ENCODE measurements at places on chromosomes 16 and 17.

- no peak for DNase-seq
These were observed at the start of gene MPRIP for GRCh38 chr17:17042384-17042736. Gene MPRIP (plus strand): TSS chr17:17042457. CDS start chr17:17042849, 392 bp downstream.

- DNase-seq, result no peak
These were observed 17.8 kb downstream of the ZSCAN32 start for GRCh38 chr16:3383045-3383448.

GRCh38 chr17:69900829-69901228 is 174.2 kb upstream of the KCNJ16 start:
- DNase-seq, result no peak

DNA sequence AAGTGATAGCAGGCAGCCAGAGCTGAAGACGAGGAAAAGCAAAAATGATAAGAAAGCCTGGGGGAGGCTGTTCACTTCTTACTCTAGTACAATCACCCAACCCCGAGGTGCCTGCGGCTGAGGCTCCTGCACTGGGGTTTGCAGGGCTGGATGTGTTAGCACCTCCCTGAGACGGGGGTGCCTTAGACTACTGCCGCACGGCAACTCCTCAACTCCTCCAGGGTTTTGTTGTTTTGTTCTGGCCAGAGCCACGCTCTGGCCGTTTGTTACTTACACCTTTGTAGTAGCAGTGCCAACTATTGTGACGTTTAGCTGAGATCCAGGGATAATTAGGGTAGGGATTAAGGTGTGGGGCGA is 51.5 kb downstream of the LDHD start:
- no peak for DNase-seq

GRCh38 chr16:46961373-46962353 is 11.8 kb downstream of the DNAJA2 start:
- DNase-seq, result no peak

- peak; percentile 26 for DNase-seq
These were observed 23.4 kb upstream of the AXIN2 start for GRCh38 chr17:65584604-65585521.

DNA sequence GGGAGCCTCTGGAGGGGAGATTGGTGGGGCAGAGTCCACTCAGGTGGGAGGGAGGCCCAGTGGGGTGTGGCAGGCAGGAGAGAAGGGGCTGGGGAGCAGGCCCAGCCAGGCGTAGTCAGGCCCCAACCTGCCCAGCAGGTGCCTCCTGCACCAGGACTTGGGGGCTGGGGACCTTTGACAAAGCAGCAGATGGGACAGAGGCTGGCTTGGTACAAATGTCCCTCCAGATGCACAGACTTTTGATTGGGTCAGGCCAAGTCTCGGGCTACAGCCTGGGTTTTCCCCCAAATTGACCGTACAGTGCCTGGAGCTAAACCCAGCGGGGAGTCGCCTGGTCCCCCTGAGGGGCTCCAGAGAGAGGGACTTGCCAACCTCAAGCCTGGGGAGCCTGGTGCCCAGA is 411 bp downstream of the GGT6 start:
- DNase-seq, result no peak

GRCh38 chr17:7097940-7098339 is 16.7 kb downstream of the ASGR2 start:
- DNase-seq, result no peak

DNA sequence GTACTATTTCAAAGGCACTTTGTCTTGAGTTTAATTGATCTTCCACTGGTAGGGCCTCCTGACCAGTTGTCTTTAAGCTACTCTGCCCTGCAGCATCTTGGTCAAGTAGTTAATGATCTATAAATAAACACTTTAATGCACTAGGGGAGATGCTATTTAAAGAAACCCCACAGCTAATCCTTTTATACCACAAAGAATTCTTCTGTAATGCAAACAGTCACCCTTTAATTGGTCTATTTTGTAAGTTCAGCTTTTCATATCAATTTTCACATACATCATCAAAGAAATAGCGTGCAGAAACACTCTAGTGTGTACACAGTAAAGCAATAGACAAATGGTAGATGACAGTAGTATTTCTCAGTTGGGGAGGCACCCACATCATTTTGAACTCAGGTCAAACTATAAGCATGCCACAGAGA is 70.3 kb downstream of the PMP22 start:
- no peak for DNase-seq

- no peak for DNase-seq
These were observed 327.9 kb upstream of the SOX9 start for GRCh38 chr17:71792966-71793365.

- DNase-seq, result no peak
These were observed 344.9 kb downstream of the CPPED1 start for GRCh38 chr16:12458591-12459358.

DNA sequence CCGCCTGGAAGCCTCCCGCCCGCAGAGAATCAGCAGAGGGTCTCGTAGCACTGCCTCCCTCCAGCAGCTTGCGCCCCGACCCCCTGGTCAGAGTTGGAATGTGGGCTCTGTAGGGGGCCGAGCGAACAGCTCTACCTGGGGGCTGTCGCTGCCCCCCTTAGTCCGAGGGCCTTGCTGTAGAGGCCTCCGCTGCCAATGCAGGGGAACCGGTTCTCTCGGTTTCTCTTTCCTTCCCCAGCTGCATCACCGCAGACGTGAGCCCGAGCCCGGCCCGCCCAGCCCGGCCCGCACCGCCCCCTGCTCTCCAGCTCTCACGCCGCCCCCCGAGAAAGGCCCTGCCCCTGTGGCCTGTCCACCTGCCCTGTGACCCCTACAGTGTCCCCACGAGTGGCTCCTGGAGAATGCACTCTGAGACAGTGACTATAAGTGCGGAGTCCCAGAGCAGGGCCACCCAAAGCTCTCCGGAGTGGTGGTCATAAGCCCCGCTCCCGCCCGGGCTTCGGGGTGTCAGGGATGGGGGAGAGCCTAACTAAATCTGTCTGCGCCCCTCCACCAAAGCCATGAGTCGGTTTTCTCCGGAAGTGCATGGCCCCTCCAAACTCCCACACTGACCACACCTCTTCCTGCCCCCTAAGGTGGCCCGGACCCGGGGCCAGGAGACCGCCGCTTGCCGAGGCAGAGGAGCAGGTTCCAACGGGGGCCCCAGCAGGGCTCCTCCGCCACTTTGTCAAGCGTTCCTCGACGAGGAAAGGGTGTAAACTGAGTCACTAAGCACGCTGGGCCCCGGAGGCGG is 1.7 kb downstream of the ARHGAP27 start:
- no peak for DNase-seq

- DNase-seq, result no peak
These were observed 14.4 kb downstream of the ELAC2 start for GRCh38 chr17:13003454-13003851.

DNA sequence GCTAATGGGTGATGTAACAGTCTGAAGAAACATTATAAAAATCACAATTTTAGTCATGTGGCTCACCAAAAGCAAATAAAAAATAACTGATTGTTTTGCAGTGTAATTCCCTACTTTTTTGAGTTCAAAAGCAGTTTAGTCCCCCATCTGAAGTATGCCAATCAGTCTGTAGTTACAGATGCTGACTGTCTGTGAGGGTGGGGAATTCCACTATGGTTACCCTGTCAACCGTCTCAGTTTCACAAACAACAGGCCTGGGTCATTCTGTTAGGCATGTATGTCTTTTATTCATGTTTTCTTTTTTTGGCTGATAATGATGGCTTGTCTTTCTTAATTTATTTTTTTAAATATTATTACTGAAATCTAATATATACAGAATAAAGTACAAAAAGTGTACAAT is 69.3 kb downstream of the STXBP4 start:
- no peak for DNase-seq

DNA sequence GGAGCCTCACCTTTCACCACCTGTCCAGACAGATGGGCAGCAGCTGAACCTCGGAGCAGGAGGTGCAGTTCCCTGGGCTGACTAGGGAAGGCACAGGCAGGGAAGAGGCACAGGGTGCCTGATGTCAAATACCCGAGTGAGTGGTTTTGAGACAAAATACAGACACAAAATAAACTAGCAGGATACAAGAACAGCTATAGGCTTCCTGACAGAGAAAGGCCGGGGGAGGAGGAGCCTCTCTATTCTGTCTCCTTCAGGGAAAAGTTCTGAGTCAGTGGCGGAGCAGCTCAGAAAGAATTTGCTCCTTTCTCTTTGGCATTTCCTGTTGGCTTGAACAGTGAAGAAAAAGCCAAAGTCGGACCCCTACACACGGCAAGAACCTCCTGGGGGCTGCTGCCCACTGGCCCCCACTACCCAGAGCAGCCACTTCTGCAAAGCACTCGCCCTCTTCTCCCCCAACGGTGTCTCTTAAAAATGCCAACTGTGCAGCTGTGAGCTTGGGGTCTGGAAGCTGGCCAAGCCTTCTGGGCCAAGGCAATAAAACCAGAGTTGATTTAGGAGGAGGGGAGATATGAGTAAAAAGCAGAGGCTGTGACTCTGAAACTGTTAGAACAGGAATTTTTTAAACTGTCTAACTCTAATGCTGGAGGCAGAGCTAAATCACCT is 14.4 kb upstream of the FAAP100 start:
- DNase-seq, result peak; percentile 82

- DNase-seq, result no peak
These were observed 207.0 kb upstream of the IRX3 start for GRCh38 chr16:54493594-54493993.

- DNase-seq, result no peak
These were observed 17.6 kb downstream of the RCVRN start for GRCh38 chr17:9887508-9887907.

GRCh38 chr17:75587675-75588595 is at the start of gene MYO15B:
Gene MYO15B (plus strand): TSS chr17:75587800. CDS start chr17:75588058, 258 bp downstream.
- DNase-seq, result peak; percentile 63

DNA sequence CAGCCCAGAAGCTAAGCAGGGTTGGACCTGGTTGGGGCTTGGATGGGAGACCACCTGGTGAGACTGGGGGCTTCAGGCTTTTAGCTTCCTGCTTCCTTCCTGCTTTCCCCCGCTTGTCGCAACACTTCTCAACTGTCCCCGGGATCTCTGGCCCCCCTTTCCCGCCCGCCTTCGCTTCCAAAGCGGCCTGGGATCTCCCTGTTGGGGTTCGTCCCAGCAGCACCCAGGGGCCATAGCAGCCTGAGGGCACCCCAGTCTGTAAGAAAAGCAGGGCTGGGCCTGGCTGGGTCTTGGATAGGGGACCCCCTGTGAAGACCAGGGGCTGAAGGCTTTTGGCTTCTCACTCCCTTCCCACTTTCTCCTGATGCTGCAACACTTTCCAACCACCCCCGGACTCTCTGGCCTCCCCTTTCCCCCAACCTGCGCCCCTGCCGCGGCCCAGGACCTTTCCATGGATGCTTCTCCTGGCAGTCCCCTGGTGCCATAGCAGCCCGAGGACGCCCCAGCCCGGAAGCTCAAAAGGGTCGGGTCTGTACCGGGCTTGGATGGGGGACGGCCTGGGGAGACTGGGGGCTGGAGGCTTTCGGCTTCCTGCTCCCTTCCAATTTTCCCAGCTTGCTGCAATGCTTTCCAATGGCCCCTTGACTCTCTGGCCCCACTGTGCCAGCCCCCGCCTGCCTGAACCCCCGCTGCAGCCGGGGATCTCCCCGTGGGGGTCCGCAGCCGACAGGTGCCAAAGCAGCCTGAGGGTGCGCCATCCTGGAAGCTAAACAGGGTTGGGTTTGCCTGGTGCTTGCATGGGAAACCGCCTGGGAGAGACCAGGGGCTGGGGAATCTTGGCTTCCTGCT is 2276.2 kb downstream of the TP53TG3F start:
- no peak for DNase-seq

- peak; percentile 20 for DNase-seq
These were observed 78.1 kb downstream of the SKAP1 start for GRCh38 chr17:48351911-48352332.

DNA sequence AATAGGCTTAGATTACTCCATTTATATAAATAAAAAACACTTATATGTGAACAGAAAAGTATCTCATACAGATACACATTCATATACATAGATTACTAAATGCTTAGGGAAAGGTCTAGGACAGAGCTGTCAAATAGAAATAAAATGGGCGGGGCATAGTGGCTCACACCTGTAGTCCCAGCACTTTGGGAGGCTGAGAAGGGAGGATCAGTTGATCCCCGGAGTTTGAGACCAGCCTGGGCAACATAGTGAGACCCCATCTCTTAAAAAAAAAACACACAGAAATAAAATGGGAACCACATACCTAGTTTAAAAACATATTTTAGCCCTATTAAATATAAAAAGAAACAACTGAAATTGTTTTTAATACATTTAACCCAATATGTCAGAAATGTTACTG is 58.9 kb downstream of the CFDP1 start:
- no peak for DNase-seq

DNA sequence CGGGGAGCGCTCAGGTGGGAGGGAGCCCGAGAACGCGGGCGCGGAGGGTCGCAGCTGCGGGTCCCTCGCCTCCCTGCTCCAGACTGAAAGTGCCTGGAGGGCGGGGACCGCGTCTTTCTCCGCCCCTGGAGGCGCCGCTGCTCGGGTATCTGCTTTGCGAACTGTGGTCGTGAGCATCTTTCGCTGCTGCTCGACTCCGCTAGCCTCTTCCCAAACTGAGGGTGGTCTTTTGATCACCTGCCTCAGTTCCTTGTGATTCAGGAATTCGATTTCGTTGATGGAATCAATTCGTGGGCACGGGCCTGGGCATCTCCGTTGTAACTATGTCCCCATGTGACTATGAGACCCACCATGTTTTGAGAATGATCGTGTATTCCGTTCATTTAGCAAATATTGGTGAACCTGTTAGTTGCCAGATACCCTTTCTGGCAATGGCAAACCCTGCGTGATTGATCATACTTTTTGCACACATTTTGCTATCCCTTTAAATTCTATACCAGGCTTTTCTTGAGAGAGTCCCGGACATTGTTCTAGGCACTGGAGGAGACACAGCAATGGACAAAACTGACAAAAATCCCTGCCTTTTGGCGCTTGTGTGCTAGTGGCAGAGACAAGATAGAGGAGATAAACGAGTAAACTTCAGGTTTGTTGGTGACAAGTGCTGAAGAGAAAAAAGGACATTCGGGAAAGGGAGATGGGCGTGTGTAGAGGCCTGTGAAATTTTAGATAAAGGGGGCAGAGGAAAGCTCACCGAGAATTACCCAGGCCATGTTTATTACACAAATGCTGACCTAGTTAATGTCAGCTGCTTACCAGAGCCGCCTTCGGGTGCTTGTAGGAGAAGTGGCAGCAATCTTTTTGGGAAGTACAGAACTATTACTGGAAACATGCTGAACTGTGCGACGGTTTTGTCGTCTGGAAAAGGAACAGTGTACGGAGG is 948 bp downstream of the UTP18 start:
- DNase-seq, result peak; percentile 15

Data from hindlimb muscle (tissue), 1 donor.